ENCODE measurements at places on chromosomes 11 and 22.

GRCh38 chr11:124954590-124954955, 571 bp downstream of the CCDC15 start:
- no peak for DNase-seq

DNA sequence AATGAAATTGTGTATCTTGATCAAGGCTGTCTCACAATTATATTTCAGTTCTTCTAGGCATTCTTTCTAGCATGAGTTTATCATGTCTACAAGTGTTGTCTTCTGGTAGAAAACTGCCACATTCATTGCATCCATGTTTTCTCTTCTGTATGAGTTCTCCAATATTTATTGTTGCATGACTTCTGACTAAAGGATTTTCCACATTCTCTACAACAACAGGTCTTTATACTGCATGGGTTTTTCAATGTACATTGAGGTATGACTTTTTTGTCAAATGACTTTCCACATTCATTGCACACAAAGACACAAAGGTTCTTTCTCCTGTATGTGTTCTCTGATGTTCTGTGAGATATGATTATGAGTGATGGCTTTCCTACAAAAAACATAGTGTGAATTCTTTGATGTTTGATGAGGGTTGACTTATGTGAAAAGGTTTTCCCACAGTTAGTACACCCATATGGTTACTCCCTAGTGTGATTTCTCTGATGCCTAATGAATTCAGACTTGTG, 890.6 kb upstream of the CNTN5 start:
- no peak for DNase-seq

GRCh38 chr22:32576553-32577253, 102.1 kb downstream of the FBXO7 start:
- DNase-seq = no peak

GRCh38 chr11:110435780-110436717, 6.3 kb downstream of the FDX1 start:
- DNase-seq = no peak

GRCh38 chr11:64157631-64158394, 8.1 kb downstream of the MACROD1 start:
- DNase-seq = no peak

- no peak for DNase-seq
Measured at GRCh38 chr11:83355391-83355790, 69.2 kb upstream of the CCDC90B start.

- no peak for DNase-seq
Measured at GRCh38 chr22:29520851-29521250, 32.7 kb downstream of the THOC5 start.

DNA sequence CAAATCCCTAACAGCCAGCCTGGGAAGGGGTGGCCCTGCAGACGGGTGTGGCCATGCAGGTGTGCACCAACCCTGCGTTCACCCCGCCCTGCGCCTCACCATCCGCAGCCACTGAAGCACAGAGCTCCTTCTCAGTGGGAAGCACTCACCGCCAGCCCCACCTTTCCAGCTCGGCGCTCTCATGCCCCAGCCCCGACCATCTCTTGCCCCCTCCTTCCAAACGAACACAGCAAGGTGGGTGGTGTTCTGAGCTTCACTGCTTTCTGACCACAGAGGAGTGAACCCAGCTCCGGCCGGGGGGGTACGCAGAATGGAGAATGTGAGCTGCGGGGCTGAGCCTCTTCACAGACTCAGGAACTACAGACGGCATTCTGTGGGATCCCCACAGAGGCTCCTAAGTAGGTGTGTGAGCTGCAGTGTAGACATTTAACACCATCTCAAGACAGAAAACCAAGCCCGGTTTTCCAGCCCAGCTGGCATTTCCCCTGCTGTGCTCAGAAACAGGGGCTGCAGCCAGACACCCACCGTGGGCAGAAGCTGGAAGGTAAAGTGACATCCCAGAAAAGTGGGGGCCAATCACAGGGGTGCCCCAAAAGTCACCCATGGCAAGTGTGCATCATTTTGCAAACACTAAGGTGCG, 88.4 kb upstream of the RTL6 start:
- no peak for DNase-seq

DNA sequence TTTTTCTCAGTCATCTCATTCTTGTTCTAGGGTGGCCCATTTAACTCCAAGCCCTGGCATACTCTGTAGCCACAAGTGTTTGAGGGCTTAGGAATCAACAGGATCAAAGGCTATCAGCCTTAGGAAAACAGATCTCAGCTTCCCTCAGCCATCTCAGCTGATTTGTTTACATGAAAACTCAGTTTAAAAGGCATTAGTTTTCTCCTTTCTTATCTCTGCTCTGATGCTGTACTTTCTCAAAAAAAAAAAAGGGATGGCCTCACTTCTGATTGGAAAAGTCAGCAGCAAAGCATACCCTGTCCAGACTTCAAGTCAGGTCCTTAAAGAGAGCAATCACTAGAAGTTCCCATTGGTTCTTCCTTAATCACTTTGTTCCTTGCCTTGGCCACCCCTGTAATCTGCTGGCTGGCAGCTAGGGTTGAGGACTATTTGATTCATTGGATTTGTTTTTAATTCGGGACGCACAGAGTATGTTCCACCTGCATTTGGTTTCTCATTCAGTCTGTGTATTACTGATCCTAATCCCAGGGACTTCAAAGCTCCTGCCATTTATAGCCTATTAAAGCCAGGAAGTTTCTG, 102.8 kb downstream of the EXT2 start:
- no peak for DNase-seq

Data from hypothalamus (tissue), 51 donors.